ENCODE measurements at places on chromosomes 6 and 20.

- DNase-seq: no peak
These were observed 70.2 kb upstream of the CD93 start for GRCh38 chr20:23156170-23156841.

DNA sequence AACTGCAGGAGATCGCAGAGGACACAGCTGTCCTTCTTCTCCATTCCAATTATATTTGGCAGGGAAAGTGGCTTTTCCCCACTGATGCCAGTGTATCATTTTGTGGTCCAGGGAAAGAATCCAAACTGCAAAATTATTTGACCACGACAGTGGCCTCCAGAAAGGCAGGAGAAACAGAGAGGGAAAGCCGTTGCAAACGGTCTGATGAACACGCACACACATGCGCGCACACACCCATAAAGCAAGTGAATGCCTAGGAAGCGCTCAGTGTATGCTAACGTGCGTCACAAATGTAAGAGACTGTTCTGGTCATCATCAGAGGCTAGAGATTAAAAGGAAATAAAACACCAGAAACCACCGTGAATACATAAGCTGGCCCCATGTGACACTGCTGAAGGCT, 54.0 kb downstream of the NPEPL1 start:
- no peak for DNase-seq

DNA sequence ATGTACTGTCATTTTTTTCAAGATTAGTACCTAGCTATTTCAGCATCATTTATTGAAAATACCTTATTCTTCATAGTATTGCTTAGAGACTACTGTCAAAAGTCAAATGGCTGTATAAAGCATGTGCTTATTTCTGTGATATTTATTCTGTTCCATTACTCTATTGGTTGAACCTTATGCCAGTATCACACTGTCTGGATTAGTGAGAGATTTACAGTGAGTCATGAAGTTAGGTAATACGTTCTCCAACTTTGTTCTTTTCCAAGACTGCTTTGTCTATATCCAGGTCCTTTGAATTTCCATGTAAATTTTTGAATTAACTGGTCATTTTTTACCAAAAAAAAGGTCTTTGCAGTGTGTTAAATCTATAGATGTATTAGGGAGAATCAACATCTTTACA, 18.6 kb upstream of the RNF217 start:
- no peak for DNase-seq

- DNase-seq: no peak
These were observed 52.8 kb downstream of the B4GALT5 start for GRCh38 chr20:49660912-49661311.

- no peak for DNase-seq
These were observed 14.4 kb downstream of the SNRPC start for GRCh38 chr6:34771727-34772126.

DNA sequence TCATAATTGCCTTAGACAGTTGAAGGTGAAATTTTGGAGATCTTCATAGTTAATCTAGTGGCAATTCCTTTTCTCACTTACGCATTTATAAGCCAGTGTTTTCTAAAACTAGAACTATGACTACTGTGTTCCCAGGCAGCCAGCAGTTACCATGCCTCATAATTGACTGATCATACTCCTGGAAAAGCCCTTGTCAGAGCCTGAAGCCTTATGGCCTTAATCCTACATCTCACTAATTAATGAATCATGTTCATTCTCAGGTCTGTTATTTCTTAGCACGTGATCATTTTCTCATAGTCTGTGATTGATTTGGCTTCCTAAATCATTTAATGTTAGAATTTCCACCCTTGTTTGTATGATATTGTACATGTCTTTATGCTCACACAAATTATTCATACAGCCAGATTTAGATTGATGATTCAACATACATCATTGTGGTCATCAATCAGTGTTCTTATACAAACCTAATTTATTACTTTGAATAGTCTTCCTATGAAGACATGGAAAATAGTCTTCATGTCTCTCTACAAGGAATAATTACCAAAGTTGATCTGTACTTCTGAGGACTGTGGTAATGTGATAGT, 132.6 kb upstream of the ASCC3 start:
- no peak for DNase-seq

DNA sequence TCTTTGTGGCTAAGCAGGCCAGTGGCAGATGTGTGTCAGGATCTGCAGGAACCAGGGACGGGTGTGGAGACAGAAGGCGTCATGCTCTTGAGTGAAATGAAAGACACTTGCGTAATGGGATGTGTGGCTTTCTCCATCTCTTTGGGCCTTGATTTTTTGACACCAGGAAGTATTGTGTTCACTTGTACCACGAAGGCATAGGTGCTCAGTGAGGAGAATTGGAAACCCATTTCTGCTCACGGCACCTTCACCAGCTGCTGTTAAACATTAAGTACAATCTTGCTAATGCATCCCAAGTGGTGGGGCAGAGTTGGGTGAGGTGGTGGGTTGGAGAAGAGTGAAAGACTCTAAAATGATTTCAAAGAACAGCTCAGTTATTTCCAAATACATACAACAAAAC, 30.0 kb downstream of the GJA10 start:
- DNase-seq: no peak

DNA sequence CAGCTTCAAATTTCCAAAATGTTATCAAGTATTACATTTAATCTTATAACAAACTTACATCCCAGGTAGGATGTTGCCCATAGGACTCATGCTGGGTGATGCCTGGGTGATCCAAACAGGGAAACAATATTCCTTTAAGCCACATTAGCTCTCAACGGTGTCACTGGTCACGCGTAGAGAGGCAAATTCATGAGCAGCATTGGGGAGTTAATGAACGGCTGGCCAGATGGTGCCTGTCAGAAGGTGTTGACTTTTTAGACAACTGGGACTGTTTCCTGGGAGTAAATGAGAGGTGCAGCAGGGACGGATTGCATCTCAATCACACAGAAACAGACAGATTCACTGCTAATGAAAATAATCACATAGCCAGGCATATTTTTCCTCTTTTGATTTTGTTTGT, 83.3 kb upstream of the ID4 start:
- DNase-seq: no peak

- DNase-seq: no peak
These were observed 123.9 kb upstream of the BACH2 start for GRCh38 chr6:90420500-90420899.

- no peak for DNase-seq
These were observed 1.4 kb downstream of the TRAM2 start for GRCh38 chr6:52575502-52575892.

DNA sequence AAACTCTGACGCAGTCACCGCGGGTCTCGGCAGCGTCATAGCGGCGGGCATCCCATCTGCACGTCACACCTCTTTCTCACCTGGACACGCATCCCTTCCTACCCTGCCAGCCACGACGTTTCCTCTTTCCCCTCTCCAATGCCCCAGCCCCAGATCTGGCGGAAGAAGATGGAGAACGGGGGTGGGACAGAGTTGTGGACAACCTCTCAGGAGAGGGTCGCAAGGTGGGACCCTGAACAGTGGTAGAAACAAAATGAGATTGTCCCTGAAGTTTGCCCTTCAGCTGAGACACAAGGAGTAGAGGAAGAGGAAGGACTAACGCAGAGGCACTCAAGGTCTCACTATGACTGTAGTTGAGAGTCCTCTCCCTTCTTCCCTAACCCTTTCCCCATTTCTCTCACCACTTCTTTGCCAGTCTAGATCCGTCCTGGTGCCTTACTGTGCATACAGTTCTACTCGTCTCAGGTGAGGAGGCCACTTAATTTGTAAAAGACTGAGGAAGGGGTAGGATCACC, 562 bp downstream of the TRIM39 start:
- DNase-seq: no peak

DNA sequence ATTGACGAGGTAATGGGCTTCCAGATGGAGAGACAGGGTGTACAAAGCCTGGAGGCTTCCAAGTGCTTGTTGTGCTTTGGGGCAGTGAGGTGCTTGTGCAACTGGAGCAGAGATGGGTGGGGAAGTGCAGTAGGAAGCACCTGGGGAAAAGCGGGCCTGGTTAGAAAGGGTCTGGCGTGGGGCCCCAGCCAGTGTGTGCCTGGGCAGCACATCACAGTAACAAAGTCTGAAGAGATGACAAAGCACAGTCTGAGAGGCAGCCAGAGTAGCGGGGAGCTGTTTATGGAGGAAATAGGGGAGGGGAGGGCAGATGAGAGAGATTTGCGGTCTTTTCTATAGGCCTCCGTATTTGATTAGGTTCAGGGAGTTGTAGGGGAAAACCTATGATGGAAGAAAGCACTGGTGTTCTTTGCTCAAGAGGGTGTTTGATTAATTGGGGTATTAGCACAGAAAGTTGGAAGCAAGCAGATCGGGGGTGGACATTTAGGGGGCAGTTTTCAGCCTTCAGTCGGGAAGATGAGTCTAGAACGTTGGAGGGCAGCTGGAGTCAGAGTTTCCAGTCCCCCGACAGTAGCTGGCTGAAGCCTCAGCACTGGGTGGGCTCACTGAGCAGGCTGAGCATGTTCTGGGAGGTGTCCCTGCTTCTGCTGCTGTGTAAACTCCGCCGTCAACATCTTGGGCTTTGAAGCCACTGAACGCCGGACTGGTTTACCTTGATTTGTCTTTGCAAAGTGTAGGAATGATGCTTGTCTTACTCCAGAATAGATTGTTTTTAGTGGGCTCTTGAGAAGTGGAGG, 15.5 kb upstream of the MROH8 start:
- DNase-seq: no peak

DNA sequence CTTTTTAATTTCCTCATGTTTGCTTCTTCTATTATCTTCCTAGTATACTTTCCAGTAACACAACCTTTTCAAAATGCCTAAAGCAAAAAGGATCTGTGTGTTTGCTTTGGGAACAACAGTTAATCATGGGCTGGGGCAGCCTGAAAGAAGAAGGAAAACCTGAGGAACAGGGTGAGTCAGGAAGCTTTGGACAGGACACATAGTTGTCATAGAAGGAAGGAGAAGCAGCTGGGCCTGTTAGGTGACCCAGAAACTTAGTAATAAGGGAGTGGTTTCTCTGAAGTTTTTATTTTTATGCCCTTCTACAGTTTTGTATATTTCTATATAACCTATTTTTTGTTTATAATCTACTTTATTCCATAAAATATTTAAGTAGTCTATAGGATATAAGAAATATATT, 61.4 kb downstream of the CD24 start:
- no peak for DNase-seq

DNA sequence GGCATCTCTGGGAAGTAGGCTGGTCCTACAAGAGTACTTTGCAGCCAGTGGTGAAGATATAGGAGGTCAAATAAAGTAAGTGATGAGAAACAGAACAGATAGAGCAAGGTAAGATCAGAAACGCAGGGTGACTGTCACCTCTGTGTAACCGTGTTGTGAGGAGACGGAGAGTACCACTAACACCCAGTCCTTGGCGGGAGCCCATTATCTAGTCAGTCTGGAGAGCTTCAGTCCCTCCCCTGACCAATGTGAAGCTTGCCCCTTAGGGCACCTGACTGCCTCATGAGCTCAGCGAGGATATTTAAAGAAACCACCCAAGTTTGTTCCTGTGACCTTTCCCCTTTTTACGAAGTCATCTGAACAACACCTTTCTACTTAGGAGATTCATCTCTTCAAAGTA, 110.0 kb downstream of the SAMD5 start:
- DNase-seq: no peak

GRCh38 chr20:50363027-50363426, 147.2 kb upstream of the PTPN1 start:
- DNase-seq: no peak

DNA sequence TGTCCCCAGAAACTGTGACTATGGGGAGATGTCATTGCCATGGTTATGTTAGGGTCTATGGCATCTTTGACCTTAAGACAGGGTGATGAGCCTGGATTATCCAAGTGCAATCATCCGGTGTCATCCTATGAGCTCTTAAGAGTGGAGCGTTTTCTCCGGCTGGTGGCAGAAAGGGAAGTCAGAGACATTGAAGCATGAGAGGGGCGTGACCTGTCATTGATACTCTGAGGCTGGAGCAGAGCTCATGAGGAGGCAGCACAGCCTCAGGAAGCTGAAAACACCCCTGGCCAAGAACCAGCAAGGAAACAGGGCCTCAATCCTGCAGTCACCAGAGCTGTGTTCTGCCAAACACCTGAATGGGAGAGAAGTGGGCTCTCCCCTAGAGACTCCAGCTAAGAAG, 59.6 kb downstream of the ANKRD60 start:
- DNase-seq: no peak

DNA sequence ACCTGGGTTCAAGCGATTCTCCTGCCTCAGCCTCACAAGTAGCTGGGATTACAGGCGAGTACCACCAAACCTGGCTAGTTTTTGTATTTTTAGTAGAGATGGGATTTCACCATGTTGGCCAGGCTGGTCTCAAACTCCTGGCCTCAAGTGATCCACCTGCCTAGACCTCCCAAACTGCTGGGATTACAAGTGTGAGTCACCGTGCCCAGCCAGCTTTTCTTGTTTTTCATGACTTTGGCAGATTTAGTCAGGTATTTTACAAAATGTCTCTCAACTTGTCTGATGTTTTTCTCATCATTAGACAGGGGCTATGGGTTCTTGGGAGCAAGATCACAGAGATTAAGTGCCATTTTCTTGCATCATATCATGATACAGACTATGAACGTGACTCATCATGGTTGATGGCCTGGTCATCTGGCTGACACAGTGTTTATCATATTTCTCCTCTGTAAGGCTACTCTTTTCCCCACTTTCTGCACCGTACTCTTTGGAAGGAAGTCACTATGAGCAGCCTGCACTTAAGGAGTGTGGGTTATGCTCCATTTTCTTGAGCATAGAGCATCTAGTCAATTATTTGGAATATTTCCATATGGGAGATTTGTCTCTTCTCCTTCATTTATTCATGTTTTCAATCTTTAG, 67.8 kb downstream of the RNF182 start:
- no peak for DNase-seq

GRCh38 chr6:14092838-14093789, 24.5 kb upstream of the CD83 start:
- DNase-seq: no peak

DNA sequence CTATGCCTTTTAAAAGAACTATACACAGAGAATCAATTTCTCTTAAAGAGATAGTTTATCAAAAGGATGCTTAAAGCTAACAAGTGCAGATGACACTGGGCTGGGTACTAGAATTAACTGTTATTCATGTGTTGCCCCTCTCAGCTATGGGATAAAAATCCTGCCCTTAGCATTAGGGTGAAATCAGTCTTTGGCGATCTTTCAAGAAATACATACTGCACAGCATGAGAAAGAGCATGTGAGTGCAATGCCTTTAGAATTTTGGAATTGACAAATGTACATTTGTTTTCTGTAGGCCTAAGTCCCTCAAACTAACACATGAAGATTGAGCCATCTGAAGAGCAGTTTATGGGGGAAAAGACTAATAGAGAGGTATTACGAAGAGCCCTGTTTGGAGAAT, 115.4 kb downstream of the ZFP64 start:
- no peak for DNase-seq

Data from iPS DF 6.9 (cell line).